Substantia nigra (tissue), 51 donors: ENCODE measurements at places on chromosomes 3 and 15.

- DNase-seq = no peak
These were observed 65.2 kb upstream of the TRA2B start for GRCh38 chr3:186002884-186003472.

DNA sequence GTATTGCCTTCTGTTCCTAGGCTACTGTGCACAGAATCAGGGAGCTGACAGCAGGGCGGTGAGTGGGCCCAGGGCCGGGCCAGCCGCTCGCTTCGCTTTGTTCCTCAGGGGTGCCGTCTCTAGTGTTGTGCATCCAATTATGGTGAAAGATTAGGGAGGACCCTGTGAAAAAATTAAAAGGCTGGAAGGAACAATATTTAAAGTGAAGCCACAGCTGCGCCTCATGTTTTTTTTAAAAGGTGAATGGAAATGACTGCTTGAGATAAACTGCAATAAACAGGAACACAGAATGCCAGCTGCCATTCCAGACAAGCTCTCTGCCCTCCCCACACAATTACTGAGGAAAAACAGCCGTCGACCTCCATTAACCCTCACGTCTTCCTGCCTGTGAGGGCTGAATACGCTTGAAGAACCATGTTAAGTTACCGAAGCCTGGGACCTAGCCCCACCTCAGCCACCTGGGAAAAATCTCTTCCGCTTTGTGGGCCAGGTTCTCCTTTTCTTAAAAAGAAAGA is 132.0 kb upstream of the IL12A start:
- DNase-seq = no peak

DNA sequence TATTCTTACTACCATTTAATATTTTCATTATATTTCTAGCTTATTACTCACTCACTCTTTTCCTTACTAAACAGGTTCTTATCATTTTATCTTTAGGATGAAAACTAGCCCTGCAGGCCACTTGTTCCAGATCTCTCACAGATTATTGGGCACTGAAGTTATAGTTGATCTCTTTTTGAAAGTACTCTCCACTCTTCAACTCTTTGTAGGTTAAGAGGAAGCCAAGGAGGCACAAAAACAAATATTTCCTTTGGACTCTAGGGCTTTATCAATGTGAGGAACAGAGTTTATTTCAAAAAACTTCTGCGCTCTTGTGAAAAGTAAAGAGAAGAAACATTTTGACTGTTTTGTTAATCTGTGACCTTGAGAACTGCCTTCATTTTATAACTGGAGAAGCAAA is 96.0 kb upstream of the NPHP3 start:
- no peak for DNase-seq

GRCh38 chr15:56064152-56064551 is 70.7 kb upstream of the NEDD4 start:
- no peak for DNase-seq

DNA sequence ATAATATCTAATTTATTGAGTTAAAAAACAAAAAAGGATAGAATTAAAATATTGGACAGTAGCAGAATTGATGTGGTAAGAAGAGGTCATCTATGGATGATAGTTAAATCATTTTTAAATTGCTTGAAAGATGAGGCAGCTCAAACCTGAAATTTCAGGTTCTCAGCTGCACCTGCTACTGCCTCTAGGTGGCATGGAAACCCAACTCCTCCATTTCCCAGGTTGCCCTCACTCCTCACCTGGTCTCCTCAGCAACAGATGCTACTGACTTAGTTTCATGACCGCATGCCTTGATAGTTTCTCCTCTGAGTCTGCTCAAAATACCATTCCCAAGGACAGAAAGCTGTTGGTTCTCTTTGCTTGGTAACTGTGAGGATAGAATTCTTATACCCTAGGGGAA is 148.1 kb downstream of the ABHD5 start:
- no peak for DNase-seq

DNA sequence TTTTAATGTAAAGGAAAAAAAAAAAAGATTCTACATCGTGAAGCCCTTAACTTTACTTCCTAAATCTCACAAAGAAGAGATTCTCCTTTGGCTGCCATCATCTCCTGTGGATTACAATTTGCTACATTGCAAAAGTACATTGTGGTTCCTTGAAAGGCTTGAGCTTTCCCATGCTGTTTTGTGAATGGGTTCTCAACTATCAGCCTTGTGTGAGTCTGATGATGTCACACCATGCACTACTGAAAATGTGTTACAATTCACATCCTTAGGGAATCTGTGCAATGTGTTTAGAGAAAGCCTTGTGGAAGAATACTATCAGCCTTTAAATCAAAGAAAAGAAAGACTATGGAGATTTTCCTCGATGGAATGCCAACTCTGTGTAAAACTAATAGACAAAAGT is 510.0 kb upstream of the ALCAM start:
- DNase-seq = no peak

DNA sequence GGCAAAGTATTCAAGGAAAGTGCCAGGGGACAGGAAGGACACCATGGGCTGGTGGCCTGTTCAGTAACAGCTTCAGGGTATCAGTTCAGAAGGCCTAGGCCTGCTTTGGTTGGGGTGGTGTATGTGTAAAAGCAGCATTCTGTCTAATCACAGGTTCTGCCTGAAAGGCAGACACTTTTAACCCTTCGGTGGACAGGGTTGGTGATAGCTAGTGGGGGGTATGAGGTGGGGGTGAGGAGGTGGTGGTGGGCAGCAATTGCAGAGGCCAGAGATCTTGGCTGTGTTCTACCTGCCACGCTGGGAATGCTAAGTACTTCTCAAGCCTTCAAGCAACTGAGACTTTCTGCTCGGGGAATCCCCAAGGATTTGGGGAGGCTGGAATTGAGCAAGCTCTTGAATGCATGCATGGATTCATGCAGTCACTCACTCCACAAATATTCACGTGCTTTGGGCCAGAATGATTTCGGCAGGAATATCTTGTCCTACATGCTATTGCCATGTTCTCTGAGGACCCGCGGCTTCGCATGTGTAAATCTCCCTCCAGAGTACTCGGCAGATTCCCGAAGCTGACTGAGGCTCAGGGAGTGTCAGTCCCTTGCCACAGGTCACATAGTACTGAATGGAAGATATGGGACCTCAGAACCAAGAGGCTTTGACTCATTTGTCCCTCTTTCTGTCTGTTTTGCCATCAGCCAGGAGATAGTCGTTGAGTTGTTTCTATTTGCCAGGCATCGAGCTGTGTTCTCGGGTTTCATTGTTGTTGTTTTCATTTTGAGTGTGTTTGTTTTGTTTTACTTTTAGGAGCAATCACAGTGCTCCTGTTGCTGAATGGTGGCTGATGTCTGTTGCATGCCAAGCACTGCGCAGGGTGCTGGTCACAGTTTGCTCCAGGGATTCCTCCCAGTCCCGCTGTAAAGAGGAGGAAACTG is 65.5 kb downstream of the SMAD3 start:
- no peak for DNase-seq

- no peak for DNase-seq
These were observed 566.3 kb downstream of the AGBL1 start for GRCh38 chr15:86645925-86646500.

DNA sequence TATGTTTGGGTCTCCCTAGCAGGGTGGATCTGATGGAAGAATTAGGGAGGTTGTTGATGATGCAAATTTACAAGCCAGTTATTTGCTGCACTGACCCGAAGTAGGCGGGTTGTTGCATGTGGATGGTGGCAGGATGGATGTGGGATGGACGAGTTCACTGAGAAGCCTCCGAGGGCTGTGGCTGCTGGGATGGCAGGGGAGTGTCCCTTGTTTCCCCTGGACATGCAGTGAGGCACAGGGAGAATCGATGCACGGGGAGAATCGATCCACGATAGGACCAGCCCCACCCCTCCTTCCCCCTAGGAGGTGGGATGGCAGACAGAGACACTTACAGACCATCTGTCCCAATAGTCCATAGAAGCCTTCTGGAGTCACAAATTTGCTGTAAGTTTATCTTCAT is 31.0 kb upstream of the KLF13 start:
- no peak for DNase-seq

- no peak for DNase-seq
These were observed 35.2 kb upstream of the MELTF start for GRCh38 chr3:197064771-197065170.

DNA sequence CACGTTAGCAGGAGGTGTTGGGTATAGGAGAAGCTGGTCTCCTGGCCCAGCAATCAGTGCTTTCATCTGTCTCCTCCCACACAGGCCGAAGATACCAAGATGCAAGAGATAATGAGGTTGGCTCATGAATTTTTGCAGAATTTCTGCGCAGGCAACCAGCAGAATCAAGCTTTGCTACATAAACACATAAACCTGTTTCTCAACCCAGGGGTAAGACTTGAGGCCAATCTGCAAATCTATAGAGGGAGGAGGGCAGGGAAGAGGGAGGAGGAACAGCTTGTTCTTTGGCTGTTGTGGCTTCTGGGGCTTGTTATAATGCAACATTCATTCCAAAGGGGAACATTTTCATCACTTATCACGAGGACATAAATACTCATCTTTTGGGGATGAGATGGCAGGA is 195.3 kb downstream of the ITPR1 start:
- DNase-seq = no peak

GRCh38 chr3:190227064-190227463 is 95.2 kb downstream of the CLDN1 start:
- DNase-seq = no peak

DNA sequence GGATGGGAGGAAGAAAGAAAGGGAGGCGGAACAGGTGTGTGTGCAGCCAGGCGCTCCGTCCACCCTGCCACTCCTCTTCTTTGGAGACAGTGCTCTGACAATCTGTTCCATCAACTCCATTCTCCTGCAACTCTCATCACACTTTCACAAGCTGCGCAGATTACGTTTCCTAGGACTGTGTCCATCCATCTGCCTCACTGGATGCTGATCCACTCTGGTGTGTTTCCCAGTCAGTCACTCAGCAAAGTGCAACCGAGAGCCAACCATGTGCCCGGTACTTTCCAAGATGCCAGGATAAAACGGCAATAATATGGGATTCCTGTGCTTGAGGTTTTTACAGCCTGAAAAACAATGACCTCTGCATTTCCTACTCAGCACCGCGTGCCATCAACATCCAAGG is 59.6 kb downstream of the SLC12A8 start:
- DNase-seq = no peak

DNA sequence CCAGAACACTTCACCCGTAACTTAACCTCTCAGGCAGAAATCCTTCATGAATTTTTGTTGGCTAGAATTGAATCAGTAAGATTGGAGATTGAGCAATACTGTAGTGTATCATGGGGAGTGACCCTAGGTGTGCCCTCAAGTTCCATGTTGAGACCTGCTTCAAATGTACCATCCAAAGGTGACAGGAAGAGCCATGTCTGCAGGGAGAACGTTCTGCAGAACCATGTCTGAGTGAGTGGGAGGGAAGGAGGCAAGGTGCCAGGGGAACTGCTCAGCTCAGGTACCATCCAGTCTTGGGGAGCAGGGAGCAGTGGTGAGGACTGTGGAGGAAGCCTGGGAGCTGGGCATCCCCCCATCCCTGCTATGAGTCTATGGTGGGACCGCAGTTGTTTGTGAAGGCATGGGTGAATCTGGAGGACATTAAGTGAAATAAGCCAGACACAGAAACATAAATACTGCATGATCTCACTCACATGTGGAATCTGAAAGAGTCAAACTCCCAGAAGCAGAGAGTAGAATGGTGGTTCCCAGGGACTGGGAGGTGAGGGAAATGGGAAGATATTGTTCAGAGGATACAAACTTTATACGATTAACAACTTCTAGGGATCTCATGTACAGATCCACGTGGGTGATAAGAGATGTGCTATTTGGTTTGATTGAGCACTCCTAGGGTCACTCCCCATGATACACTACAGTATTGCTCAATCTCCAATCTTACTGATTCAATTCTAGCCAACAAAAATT is 23.3 kb downstream of the CFAP161 start:
- DNase-seq = no peak

- no peak for DNase-seq
These were observed 2.6 kb upstream of the ZSCAN2 start for GRCh38 chr15:84598250-84598649.

- no peak for DNase-seq
These were observed 10.4 kb upstream of the CLPX start for GRCh38 chr15:65195548-65195923.

DNA sequence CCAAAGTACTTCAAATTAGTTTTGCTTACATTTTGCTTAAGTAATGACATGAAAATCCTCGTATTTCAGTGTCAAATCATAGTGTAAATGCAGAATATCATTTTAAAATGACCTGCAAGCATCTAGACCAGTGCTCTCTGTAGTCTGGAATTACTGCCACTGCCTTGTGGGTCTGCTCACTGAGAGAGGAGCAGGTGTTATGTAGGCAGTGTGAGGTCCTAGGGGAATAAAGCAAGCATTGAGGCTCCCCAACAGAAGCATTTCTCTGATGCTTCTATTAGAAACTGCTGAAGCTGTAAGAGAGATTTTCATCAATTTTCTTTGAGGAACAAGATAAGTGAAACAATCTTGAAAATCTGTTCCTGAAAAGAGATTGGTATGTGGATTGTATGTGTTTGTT is 253.2 kb downstream of the BBX start:
- DNase-seq = no peak

DNA sequence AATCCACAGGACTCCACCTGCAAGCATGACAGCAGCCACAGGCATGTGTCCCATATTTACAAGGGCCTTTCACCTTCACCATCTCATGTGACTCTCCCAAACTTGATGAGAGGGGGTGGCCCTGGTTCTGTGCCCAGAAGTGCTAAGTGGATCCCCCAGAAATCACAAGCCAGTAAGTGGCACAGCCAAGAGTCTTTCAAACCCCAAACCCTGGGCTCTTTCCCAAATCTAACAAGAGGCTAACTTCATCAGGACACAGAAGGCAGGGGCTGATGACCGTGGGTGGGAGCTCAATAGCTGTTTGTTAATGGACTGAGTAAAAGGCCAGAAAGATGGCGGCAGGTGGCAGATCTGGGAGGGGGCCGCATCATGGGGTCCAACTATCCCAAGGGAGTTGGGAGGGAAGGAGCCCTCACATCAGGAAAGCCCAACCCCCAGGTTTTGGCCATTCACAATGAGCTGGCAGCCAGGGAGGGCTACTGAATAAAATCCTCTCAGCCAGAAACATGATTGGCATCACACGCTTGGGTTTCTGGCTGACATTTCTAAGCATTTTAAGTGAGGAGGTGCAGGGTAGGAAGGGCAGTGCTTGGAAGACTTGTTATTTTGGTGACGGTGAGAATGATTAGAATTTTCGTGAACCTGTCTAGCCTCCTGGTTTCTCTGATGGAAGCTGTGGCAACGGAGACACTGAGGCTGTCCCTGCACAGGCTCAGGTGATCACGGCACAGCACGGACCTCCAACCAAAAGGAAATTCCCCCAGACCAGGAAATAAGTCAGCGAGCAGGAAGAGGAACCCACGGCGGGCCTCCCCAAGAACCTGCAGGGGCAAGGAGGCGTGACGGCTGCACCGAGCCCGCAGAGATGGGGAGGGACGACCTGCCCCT is 109.3 kb downstream of the OXNAD1 start:
- DNase-seq = no peak

- no peak for DNase-seq
These were observed 117.5 kb upstream of the ARHGEF3 start for GRCh38 chr3:56919137-56919796.

DNA sequence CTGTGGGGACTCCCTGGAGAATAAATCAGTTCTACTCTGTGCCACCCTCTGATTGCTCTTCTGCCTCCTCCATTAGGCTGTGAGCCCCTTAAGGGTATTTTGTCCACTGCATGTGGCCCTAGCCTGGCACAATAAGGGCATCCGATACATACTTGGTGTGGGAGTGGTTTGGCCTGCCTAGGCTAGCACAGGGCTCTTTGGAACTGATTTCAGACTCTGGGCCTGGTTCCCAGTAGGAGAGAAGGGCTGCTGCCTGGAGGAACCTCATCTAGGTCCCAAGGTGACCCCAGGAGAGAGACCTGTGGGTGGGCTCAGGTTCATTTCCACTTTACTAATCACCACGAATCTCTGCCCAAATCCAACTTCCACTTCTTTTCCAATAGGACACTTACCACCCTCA is 5.3 kb upstream of the CTDSPL start:
- no peak for DNase-seq

GRCh38 chr15:69410248-69410874 is 3.8 kb upstream of the KIF23 start:
- no peak for DNase-seq
